ENCODE measurements at places on chromosomes 11 and 22.

- DNase-seq: no peak
Observed at GRCh38 chr11:57255618-57256017, 18.6 kb upstream of the APLNR start.

- no peak for DNase-seq
Observed at GRCh38 chr22:49046546-49047361, 780.9 kb downstream of the BRD1 start.

DNA sequence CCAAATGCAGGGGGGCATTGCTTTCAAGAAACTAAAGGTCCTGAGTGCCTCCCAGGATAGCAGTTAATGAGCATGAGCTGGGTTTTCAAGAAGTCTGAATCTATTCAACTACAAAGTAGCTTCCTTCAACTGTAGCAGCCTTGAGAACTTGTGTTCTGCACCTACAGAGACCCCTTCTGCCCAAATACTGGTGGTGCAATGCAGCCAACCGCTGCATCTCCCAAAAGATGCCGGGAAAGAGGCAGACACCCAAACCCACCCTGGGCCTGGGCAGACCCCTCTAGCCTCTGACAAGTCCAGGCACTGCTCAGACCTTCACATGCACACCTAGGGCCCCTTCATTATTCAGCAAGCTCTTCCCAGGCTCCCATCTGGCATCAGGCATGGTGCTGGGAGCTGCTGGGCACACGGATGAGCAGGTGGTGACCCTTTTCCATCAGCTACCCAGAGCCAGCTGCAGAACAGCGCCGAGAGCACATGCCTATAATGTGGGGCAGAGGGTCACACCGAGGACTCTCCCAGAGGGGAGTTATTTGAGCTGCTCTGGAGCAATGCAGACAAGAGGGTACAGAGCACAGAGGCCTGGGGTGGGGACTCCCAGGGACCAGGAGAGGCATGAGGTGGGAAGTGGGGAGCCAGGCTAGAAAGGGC, 44.9 kb upstream of the ETS1 start:
- no peak for DNase-seq

GRCh38 chr11:59666969-59667368, 1.9 kb downstream of the PATL1 start:
- DNase-seq: no peak

DNA sequence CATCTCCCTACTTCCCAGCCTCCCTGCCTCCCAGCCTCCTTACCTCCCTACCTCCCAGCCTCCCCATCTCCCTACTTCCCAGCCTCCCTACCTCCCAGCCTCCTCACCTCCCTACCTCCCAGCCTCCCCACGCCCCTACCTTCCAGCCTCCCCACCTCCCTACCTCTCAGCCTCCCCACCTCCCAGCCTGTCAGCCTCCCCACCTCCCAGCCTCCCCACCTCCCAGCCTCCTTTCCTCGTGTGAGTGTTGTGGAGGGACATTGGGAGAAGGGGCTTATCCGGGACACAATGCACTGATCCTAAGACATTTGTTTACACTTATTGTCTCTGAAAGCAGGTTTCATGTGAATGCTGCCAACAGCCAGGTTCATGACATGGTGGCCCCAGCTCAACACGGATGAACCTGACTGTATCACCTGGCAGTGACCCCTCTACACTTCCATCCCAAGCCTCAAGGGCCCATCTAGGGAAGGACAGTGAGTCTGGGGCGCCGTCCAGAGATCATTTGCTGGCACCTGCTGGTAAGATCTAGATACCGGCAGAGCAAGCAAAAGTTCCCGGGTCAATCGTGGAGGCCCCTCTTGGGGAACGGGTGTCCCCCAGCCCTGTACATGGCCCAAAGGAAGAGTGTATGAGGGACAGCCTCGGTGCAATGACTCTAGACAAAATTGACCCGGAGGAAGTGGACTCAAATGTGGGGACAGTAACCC, 34.5 kb upstream of the TH start:
- DNase-seq: no peak

DNA sequence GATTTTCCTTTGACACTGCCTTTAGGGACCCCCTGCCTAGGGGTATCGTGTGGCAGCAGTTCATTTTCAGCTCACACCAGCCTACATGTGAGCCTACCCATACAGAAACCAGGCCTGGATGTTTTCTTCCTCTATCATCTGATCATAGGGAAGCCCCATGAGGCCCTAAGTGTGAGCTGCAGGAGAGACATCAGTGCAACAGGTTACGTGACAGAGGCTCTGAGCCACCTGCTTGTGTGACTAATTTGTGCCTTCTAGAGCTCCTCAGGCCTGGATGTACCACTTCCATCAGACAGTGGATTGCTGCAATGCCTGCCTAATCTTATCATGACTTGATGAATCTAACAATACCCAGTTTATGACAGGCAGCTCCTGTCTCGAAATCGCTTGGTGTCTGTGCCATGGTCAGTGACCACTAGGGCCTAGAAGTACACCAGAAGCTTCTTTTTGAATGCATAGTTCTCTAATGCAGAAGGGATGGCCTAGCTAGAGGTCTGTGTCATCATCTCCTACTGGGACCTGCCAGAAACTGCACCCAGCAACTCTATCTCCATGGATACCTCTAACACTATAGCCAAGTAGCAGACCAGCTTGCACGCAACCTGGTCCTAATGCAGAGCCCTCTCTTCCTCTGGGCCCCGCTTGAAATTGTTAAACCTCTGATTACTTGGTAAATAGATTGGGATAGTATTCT, 109.7 kb upstream of the CLPB start:
- no peak for DNase-seq

GRCh38 chr11:72245263-72245816, 1.4 kb upstream of the PHOX2A start:
- no peak for DNase-seq

DNA sequence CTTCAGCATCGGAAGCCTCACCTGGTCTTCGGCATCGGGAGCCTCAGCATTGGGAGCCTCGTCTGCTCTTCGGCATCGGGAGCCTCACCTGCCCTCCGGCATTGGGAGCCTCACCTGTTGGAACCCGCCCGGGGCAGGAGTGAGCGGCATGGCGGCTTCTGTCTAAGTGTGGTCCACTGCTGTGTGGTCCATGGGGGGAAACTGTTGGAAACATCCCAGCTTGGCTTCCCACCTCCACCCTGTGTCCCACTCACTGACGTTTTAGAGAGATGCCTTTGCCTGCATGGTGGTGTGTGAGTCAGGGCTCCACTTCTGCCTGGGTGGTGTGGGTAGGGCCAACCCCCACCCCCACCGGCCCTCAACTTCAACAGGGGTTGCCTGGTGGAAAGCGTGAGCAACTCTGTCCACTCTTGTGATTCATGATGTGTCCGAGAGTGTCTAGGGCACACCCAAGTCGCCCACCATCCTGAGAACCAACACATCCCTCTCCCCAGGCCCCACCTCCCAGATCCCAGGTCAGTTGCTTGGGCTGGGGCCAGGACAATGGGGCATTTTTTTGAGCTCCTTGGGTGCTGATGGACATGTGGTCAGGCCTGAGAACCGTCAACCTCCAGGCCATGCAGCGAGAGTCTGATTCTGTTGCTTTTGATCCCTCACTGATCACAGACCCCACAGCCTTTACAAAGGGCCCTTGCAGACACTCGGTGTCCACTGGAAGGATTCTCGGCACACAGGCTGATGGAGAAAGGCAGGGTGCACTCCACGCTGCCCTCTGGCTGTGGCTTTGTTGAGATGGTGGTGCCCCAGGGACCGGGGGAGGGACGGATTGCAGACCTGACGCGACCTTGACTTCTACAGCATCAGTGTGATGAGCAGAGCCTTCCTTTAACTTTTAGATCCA, 406.7 kb downstream of the TBC1D22A start:
- DNase-seq: no peak

DNA sequence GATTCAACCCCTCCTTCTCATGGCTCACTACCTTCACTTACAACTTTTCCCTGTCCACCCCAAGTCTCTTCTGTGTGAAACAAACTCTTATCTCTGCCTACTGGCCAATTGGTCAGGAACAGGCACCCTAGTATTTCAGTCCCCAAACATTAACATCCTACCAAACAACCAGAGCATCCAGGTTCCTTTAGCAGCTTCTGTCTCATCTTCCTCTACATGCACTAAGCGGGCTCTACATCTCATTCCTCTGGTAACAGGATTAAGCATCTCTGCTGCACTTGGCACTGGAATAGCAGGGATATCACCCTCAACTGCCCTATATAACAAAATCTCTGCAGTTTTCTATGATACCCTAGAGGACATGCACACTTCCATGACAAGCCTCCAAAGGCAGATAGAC, 116.2 kb downstream of the JRKL start:
- no peak for DNase-seq

DNA sequence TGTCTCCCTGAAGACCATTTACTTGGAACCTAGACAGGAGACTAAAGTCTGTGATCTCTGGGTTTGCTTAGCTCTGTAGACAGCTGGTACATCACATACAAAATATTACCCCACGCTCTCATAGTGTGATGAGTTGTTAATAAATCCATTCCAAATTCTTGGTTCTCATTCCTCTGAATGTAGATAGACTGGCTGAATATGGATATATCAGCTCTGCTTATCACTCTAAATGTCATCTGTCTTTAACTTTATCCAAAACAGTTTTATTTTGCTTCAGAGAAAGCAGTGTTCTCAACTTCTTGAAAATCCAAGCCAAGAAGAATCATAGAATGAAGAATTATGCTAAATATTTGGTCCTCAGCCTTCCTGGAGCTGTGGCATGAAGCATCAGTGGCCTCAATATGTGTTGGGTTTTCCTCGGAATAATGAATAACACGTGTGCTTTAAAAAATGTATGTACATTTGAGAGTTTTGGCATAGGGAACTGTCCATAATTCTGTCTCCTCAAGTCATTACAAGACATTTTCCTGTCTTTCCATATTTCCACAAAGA, 10.5 kb upstream of the LDLRAD3 start:
- DNase-seq: no peak

GRCh38 chr11:65136515-65137096, 2.3 kb upstream of the SYVN1 start:
- no peak for DNase-seq

DNA sequence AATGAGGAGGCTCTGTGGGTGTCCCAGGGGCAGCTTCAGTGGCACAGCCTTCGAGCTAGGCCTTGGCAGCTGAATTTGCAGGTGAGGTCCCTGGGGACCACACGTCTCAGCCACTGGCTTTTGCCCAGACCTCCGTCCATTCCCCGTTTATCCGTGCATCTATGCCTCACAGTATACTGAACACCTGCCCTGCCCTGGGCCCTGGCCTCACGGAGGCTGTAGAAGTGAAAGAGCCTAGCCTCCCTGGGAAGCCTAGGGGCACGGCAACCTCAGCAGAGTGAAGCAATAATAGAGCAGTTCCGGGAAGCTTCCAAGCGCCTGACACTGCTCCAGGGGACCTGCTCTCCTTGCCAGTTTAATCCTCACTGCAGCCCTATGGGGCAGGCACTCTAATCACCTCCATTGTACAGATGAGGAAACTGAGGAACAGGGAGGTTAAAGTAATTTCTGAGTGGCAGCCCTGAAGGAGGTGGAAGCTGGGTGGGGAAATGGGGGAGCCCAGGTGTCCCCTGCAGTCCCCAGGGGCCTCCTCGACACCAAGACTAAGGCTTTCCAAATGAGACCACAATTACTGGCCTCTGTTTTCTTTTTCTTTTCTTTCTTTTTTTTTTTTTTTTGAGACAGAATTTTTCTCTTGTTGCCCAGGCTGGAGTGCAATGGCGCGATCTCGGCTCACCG, 2.7 kb upstream of the NFAM1 start:
- DNase-seq: no peak

DNA sequence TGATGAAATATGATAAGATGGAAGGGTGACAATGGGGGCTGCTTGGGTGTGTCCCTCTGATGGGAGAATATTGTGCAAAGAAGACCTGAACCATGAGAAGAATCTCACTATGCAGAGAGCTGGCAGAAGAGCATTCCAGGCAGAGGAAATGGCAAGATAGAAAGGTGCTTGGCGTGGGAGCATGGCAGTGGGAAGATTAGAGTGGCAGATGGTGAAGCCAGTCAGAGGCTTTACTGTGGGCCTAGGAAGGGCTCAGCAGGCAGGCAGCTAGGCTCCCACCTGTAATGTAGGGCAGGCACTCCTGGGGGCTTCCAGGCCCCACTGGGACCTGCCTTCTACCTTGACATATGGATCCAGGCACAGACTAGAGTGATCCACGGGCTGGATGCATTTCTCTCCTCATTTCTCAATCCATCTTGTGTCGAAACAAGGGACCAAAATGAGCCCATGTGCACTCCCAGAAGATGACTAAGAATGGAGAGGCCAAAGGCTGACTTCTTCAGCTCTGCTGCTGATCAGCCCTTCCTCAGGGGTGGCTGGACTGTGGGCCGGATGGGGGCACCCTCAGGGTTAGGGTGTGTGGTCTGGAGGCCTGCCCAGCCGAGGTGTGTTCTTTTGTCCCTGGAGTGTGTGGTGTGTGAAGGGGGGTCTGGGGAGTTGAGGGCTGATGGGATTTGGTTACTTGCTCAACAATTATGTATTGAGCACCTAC, 88.3 kb downstream of the TSPAN18 start:
- DNase-seq: no peak

Data from HS-27A (cell line).